ENCODE measurements at places on chromosomes 7 and 10.

DNA sequence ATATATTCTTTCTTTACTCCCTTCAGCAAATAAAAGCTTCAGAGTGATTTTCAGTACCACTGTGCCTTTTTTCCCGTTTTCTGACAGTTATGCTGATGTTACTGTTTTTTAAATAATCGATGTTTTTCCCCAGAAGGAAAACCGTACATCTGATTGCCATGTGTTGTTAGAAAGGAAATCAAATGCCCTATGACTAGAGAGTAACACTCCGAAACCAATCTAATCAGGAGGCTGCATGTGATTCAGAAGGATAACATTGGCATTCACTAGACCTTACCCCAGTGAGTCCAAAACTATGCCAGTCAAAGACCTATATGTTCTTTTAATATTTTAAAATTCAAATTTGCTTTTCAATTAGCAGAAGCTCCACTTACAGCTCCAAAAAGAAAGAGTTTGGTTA lies 116.3 kb downstream of the TMEM26 start:
- DNase-seq: no peak

DNA sequence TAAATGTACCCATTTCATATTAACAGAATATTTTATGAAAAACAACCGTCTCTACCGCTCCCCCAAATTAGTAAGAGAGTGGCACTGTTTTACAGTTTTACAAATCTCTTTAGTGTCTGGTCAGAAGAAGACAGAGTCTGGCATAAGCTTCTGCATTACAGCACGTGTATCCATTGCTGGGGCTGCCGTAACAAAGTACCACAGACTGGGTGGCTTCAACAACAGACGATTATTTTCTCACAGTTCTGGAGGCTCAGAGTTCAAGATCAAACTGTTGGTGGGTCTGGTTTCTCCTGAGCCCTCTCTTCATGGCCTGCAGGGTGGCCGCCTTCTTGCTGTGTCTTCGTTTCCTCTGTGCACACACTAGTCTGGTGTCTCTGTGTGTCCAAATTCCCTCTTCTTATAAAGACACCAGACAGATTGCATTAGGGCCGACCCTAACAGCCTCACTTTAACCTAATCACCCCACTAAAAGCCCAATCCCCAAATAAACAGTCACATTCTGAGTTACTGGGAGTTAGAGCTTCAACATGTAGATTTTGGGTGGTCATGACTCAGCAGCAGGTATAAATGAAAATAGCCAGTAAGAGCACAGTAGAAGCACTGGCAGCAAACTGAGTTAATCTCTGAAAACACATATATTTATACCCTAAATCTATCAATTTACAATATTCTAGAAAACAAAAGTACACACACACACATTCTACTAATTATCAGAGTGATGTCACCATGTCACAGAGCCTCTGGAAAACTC lies 4.0 kb upstream of the SPOCK2 start:
- DNase-seq: no peak

DNA sequence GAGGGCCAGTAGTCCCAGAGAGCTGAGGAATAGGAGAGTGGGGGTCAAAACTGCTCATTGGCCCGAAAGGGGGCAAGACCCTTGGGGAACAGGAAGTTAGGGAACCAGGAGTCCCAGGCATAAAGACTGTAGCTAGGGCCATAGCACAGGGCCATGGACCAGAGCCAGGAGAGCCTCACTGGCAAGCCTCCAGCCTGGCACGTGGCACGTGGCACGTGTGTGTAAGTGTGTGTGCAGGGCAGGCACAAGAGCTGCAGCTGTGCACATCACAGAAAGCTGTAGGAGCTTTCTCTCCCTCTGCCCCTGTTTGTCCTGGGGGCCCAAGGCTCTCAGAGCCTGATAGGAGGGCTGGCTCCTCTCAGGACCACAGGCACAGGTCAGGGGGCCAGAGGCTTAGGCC lies 47.8 kb upstream of the SLF2 start:
- DNase-seq: no peak

DNA sequence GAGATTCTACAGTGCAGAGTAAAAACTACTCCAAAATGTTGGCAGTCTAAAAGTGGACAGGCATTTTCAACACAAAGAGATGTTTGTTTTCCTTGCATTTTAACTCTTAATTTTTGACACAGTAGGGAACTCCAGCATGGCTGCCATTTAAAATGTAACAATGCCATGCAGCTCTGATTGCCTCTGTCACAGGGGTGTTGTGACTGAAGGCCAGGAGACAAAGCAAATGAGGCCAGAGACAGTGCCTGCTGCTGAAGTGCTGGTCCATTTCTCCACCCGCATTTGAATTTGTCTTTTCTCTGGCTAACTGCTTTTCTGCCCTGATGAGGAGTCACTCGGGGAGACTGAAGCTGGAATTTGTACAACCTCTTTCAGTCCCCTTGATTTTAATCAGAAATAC lies 710.6 kb upstream of the GALNT17 start:
- no peak for DNase-seq

- DNase-seq: no peak
These were observed 3.3 kb upstream of the DENND10 start for GRCh38 chr10:119100434-119101238.

DNA sequence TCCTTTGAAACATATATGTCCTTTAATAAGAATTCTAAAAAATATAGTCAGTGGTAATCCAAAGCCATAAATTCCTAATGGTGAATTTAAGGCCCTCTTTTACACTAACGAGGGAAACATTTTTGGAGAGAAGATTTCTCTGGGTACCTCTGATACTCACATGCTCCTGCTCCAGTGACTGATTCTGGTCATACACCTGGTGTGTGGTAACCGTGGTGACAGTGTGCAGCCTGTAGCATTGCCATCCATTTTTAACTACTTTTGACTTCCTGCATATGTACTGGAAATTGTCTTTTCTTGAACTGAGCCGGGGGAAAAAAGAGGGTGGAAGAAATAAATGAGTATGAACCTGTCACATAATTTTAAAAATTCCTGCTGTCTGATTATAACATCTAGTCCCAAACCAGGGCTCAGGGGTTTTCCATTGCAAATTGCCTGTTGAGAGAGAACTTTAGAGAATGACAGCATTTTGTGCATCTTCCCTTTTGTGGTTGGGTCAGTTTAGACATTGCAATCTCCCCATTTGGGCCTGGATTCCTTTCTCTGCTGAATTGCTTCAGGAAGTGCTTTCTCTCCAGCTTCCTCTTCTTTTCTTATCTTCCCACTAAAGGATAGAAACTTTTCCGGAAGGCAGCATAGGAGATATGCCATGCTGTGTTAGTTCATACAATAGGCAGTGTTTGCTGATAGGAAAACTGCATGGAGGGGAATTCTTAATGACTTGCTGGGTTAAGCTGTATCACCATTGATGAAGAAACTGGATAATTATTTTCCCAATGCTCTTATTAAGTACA lies 125.5 kb downstream of the GRM3 start:
- DNase-seq: no peak

- DNase-seq: no peak
These were observed 19.1 kb upstream of the MTERF1 start for GRCh38 chr7:91899563-91899962.

DNA sequence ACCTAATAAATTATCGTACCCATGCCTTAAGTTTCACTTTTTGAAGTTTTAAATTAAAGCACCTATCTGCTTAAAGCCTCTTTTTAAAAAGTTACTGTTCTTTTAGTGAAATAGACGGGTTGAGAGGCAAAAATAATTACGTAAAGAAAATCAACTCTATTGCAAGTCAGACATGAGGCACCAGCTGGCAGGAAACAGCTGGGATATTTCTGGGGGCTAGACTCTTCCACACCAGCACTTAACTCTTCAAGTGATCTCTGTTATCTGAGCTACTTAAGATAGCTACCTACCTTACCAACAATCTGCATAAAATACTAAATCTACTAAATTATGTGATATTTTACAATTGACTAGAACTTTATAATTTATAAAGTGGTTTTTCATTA lies 35.8 kb downstream of the GBF1 start:
- DNase-seq: no peak

- peak; percentile 2 for DNase-seq
These were observed 1120.6 kb downstream of the SORCS1 start for GRCh38 chr10:106043863-106044262.

GRCh38 chr7:140423501-140423900 lies 19.6 kb downstream of the RAB19 start:
- DNase-seq: no peak

DNA sequence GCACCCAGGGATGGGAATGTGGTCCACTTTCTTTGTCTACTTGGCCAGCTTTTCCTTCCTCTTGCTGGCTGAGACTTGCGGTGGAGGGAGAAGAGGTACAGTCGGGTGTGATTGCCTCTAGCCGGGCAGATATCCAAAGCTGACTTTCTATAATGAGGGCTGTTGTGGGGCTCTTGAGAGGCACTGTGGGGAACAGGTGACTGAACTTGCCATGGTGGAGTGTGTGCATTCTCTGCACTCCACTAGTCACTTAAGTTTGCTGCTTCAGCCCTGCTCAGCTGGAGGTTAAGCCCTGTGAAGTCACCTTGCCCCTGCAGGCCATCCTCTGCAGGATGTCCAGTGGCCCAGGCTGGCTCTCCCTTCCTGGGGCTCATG lies 116.6 kb downstream of the AOAH start:
- no peak for DNase-seq

GRCh38 chr7:147658392-147658967 lies 932.1 kb upstream of the C7orf33 start:
- no peak for DNase-seq

Data from AG09319 (cell line).